NCI-H187 (cell line): ENCODE measurements at places on chromosomes 4 and X.

- DNase-seq: no peak
Measured at GRCh38 chrX:51956441-51956840, 63.0 kb downstream of the MAGED1 start.

DNA sequence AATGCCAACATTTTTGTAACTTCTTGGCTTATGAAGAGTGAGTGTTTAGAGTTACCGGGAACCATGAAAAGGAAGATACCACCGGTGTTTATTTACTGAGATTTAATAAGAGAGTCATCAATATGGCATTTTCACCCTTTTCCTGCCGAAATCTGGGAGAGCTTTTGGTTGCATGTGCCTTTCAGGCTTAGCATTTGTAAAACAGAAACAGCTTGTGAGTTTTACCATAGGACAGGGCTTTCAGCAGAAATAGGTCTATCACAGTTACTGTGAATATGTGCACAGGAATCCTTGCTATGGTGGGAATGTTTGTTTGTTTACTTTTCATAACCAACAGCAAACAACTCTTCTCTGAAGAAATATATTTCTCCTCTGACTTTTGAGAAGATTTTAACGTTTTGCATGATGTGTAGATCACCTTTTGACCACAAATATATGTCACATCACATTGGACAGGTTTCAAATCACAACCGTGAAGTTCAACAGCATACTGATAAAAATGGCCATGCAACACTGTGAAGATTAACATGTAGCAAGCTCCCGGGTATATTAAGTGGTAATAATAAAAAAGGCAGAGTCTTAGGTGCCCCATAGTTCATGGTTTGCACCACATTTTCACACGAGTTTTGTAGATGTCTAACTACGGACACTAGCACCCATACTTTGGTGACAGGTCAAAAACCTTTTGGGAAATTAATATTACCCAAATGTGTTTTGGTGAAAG, 21.3 kb downstream of the ARHGAP24 start:
- DNase-seq: no peak

DNA sequence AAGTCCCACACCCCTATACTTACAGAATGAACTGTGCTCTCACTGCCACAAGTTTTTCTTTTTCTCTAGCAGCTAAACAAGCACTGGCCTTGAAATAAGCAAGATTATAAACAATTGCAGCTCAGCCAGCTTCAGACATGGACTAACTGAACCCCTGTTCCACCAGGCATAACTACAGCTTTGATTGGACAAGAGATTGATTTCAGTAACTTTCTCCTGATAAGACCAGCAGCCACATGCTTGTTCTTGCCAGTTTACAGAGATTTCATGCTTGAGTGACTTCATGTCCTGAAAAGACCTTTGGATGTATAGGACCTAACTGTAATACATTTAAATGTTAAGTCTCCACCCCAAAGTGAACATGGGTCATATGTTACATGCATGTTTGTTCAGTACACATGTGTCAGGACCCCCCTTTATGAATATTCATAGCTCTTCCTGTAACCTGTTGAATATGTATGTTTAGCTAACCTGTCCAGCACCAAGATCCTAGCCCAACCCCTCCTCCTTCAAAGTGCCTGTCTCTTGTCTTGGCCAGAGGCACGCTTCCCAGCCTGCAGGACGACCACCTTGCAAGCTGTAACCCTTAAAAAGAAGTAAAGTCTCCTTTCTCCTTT, 27.9 kb downstream of the ZNF275 start:
- no peak for DNase-seq

DNA sequence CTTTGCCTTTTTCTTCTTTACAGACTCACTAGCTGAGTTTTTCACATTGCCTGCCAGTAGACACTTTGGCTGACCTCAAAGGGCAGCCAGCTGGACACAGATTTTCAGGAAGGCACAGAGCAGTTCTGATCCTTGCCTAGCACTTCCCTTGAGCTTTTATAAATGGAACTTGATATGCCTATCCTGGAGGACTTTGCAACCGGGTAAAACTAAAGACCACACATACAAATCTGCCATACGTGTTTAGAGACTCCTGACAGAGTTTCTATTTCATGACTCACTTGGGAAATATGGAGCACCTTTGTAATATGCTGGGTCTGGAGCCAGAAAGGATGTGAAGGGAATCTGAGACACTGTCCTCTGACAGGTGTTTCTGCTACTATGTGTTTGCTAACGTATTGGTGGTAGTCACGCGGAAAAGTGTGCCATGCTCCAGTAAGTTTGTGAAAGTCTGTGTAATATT, 56.7 kb upstream of the RASSF6 start:
- peak; percentile 87 for DNase-seq

DNA sequence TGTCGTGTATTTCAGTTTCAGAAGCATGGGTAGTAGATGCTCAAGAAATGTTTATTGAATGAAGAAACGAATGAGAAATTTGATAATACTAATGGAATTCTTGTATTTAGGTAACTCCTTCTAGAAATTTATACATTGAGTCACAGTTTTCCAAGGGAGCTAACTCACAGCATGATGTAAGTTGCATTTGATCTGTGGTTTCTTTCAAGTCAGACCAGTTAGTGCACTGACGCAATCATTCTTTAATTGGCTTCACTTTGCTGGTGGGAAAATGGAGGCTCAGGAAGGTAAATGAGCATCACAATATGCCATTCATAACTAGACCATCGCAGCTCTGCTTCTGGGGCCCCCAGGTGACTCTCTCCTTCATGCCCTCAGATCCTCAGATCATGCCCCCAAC, 17.3 kb upstream of the CWH43 start:
- no peak for DNase-seq

DNA sequence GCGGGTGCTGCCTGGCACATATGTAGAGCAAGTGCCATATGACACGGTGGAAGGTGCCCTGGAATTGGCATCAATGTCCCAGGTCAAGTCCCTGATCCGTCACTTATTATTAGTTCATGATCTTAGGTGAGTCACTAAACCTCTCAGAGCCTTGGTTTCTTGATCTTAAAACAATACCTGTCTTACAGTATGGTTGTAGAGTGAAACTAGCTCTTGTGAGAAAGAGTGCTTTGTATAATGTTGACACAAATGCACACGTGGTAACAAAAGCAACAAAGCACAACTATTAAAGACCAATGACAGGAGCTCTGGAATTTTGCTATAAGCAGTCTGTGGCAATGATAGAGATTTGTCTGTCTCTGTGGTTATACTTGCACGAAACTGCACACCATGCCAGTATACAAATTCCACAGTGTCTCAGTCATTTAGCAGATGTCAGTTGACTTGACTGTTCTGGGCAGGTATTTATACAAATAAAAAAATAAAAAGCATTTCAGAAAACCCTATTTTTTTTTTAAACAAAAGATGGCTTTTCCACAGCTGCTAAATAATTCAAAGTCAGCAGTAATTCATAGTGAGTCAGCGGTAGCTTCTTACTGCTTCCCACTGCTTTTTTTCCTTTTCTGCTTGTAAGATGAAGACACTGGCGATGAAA, 19.7 kb upstream of the ACSL1 start:
- DNase-seq: no peak

- DNase-seq: no peak
Measured at GRCh38 chr4:161555689-161556660, 607.8 kb downstream of the FSTL5 start.

DNA sequence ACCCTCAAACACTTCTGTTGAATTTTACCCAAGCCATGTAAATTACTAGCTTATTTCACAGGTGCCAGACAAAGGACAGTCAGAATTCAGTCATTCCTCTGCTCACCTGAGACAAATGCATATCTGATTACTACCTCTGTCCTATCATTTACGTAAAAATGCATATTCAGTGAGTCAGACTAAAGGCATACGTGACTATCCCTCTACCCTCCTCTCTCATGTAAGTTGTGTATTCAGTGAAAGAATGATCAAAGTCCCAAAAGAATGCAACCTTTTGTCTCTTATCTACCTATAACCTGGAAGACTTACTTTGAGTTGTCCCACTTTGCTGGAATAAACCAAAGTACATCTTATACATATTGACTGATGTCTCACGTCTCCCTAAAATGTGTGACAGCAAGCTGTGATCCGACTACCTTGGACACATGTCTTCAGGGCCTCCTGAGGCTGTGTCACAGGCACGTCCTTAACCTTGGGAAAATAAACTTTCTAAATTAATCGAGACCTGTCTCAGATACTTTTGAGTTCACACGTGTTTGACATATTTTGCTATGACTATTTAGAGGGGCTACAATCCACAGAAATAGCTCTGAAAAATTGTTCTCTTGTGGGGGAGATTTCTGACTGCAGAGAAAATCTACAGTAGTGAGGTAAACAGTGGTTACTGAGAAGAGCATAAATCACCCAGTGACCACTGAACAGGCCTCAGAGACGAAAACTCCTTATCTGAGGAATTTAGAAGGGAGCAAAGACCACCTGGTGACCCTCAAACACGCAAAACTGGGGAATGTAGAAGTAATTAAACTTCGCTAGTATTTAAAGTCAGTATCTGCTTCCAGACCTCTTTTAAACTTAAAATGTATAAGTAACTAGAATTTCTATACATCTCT, 1575.8 kb downstream of the STIM2 start:
- no peak for DNase-seq

- no peak for DNase-seq
Measured at GRCh38 chr4:101660607-101661006, 129.9 kb upstream of the BANK1 start.

- no peak for DNase-seq
Measured at GRCh38 chr4:104693601-104694201, 199.0 kb upstream of the CXXC4 start.

DNA sequence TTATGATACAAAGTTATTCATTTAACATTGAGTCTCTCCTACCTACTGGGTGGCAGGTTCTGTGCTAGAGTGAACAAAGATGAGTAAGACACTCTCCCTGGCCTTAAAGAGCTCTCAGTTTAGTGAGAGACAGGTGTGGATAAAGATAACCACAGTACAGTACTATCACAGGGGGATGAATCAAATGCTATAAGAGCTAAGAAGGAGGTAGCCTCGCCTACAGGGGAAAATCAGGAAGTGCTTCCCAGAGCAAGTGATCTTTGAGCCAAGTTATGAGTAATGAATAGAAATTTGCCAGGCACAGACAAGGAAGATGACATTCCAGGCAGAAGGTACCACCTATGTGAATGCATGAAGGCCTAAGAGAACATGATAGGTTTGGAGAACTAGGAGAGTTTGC, 3.4 kb upstream of the IGBP1 start:
- no peak for DNase-seq

GRCh38 chrX:113802837-113803236, 781.0 kb upstream of the HTR2C start:
- DNase-seq: no peak

GRCh38 chr4:136009258-136009832, 1522.9 kb downstream of the PCDH18 start:
- no peak for DNase-seq

DNA sequence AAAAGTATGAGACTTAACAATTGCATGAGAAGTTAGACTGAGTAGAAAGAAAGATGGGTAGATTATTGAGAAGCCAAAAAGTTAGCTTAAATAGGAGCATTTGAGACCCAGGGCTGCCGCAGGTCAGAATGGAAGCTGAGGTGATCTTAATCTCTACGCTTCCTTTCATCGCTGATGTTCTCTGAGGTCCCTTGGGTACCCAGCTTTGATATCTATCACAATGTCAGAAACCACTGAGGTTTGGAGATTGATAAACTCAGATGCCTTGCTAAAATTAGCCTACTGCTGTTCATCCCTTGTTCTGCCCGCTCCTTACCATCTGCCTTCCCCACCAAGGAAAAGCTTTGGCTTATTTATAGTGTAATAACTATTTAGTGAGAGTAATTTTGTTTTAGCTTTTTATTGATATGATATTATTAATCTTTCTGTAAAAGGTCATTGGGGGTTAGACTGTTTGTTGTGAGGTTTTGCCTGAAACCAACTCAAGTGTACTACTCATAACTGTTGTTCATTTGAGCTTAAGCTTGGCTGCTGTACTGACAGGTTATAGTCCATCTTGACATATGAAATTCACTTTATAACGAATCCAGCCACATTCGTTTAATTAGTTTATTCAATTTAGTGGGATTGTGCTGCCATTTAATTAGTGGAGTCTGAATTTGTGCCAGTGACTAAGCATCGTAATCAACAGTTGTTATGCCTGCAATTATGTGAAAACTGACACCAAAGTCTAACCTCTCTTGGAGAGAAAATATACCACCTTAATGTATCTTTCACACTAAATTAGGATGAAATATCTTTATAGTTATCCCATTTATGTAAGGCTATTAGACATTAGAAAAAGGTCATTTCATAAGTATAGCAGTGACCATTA, 15.1 kb downstream of the MCUB start:
- no peak for DNase-seq

- no peak for DNase-seq
Measured at GRCh38 chrX:112521676-112522075, 158.1 kb downstream of the LHFPL1 start.

- no peak for DNase-seq
Measured at GRCh38 chrX:137684591-137684990, 118.7 kb downstream of the ZIC3 start.

DNA sequence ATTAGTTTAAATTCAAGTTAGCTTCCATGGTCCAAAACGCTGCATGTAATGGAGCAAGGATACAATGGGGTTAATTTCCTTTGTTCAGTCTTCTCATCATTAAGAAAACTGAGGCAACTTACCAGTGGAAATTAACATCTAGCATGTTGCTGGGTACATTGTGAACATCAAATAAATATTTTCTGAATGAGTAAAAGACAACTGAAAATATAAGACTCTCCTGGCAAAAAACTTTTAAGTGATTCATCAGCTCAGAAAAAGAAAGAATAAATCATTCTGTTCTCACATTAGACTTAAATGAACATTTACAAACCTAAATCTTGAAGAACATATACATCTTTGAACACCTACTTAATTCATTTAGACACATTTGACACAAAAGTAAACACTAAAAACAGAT, 138.4 kb upstream of the ETNPPL start:
- no peak for DNase-seq

- DNase-seq: no peak
Measured at GRCh38 chr4:185205697-185206342, 2.0 kb upstream of the CFAP97 start.

DNA sequence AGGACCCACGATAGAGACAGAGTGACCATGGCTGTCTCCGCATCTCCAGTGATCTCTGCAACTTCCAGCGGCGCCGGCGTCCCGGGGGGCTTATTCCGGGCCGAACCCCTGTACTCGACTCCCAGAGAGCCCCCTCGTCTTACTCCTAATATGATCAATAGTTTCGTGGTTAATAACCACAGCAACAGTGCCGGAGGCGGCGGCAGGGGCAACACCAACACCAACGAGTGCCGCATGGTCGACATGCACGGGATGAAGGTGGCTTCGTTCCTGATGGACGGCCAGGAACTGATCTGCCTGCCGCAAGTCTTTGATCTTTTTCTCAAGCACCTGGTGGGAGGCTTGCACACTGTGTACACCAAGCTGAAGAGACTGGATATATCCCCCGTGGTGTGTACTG, 343 bp downstream of the DACH2 start:
- DNase-seq: no peak

DNA sequence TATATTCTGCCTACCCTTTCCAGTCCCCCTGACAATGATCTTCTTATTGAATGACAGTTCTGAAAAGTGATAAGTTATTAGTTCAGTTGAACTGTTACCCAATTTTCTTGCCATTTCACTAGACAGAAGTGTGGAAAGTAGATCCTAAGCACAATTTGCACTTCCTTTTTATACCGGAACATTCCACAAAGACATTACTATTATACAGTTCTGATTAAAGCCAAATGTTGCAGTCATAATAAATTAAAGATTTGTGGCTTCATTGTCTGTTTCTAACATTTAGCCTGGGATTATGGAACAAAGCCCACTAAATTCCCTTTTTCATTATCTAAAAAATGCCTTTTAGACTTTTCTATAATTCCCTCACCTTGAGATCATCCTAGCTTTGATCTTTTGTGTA, 13.8 kb downstream of the SH3BGRL start:
- DNase-seq: no peak

GRCh38 chr4:3221996-3222395, 27.0 kb upstream of the MSANTD1 start:
- no peak for DNase-seq
